Brain microvascular endothelial cell (primary cell): ENCODE measurements at places on chromosomes 5 and 9.
A peak's percentile ranks its signal among the peaks of the same experiment; 100 is the strongest.

GRCh38 chr5:107153283-107153682 is 517.5 kb downstream of the EFNA5 start:
- DNase-seq, result no peak

- no peak for DNase-seq
These were observed 75.1 kb upstream of the FSTL4 start for GRCh38 chr5:133687212-133688061.

DNA sequence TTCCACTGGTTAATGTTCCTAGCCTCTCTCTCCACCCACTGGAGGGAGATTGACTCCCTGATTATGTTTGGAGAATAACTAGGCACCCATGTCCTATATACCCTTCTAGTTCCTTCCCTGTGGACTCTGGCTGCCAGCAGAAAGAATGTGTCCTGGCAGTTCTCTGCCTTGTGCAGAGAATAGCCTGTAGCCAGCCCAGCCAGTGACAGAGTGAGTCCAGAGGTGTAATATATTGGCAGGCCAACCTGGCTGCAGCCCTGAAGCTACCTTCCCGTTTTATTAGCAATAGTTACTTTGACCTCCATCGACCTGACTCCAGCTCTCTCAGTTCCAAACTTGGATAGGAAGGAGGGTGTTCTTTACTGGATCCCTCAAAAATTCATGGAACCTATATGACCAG is 8.1 kb downstream of the SETD9 start:
- DNase-seq, result no peak

DNA sequence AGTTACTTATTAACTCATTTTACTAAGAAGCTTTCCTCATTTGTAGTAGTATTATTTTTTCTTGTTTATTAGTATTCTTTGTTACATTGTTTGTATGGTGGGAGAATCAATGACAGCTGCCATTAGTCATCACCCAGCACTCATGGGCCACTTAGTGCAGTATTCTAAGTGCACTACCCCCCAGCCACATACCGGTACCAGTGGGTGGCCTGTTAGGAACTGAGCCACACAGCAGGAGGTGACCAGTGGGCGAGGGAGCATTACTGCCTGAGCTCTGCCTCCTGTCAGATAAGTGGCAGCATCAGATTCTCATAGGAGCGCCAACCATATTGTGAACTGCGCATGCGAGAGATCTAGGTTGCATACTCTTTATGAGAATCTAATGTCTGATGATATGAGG is 24.2 kb upstream of the CAMLG start:
- DNase-seq, result peak; percentile 45

DNA sequence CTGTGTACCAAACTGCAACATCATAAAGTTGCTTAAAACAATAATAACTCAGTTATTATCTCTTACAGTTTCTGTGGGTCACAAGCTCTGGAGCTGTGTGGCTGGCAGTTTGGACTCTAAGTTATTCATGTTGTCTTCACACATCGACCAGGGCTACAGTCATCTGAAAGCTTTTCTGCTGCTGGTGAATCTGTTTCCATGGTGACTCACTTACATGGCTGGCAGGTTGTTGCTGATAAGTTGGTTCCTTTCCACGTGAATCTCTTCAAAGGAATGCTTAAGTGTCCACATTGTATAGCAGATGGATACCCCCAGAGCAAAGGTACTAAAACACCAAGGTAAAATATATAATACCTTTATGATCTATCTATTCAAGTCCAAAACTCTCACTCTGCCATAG is 44.8 kb upstream of the CYLC2 start:
- DNase-seq, result peak; percentile 44

DNA sequence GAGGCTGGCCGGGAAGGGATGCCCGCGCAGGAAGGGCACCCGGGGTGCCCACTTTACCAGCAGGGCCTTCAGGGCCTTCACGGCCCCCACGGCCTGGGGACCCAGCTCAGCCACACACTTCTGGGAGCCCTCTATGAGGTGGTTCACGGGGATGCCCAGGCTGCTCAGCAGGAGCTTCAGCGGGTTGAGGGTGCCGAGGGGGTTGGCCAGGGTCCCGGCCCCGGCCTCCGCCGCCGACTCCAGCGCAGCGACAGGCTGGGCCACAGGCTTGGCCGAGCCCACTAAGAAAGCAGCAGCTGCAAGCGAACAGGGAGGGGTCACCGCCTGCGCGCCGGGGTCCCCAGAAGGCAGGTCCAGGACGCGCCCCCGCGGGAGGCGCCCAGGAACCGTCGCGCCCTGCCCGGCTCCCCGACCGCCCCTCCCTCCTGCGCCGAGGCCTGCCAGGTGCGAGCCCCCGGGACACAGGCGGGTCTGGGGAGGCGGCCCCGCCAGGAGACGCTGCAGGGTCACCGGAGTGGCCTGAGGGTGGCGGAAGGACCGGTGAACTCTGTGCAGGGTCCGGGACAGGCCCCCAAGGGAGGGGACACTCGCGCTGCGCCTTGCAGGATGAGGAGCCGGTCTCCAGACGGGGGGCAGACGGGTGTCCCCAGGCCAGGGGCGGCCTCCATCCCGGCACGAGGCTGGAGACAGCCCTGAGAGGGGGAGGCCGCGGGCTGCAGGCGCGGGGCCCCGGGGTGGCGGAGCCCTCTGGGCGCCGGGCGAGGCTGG is 572 bp downstream of the SCGB3A1 start:
- DNase-seq, result no peak

DNA sequence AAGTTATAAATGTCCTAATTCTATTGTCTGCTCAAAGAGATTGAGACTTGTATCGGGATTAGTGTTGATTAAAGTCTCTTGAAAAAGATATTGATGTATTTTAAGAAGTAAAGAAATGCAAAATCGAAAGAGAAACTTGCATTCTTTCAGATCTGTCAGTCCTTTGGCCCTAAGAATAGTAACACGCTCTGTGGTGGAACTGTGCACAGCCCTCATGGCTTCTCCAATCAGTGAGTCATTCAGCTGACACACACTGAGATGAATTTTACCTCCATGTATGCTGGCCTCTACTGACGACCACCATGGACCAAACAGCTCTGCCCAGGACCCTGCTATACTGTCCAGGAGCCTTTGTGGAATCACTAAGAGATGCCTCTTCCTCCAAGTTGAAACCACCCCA is 232.4 kb downstream of the ESM1 start:
- DNase-seq, result peak; percentile 72

- no peak for DNase-seq
These were observed 13.8 kb downstream of the SGTB start for GRCh38 chr5:65708145-65708544.

- no peak for DNase-seq
These were observed 1470.3 kb upstream of the NUDT12 start for GRCh38 chr5:105032917-105033316.

DNA sequence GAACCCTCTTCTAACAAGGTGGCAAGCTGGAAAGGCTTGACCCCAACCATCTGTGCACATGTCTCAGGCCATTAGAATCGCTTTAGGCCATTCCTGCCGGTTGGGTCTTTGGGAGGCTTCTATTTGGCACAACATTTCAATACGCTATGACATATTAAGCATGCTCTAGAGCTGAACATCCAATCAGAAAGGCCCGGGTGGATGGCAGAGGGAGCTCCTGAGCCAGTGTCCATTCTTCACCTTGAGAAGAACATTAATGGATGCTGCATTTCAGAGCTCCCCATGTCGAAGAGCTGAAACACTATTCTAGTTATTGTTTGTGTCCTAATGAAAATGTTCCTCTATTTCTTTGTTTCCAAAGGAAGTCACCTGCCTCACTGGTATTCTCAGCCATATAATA is 12.8 kb downstream of the SPATA9 start:
- DNase-seq, result peak; percentile 4

DNA sequence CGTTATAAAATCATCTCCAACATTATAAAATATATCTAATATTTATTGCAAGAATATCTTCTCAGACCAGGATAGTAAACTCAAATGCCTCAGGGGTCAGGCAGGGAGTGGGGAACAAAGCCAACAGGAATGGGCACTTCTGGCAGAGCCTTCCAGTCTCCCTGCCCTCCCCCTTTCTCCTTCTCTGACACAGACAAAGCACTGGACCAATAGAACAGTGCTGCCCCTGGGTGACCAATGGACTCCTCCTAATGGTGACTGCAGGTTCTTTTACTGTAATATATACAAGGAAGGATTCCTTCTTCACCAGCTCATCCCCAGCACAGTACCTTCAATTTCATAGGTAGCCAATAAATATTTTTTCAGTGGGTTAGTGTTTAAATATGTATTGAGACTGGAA is 31.1 kb upstream of the MAMDC2 start:
- no peak for DNase-seq

DNA sequence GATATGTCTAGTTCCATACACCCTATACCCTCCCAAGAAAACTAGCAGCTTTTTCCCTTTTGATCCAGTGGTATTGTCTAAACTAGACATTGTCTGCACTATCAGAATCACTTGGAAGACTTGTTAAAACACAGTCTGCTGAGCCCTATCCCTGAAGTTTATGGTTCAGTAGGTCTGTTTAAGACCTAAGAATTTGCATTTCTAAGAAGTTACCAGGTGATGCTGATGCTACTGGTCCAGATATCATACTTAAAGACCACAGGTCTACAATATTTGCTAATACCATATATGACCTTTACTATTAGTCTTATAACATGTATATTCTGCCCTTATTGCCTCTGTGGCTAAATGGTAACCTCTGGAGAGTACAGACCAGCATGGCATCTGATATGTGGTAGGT is 23.3 kb downstream of the SKIC3 start:
- no peak for DNase-seq

DNA sequence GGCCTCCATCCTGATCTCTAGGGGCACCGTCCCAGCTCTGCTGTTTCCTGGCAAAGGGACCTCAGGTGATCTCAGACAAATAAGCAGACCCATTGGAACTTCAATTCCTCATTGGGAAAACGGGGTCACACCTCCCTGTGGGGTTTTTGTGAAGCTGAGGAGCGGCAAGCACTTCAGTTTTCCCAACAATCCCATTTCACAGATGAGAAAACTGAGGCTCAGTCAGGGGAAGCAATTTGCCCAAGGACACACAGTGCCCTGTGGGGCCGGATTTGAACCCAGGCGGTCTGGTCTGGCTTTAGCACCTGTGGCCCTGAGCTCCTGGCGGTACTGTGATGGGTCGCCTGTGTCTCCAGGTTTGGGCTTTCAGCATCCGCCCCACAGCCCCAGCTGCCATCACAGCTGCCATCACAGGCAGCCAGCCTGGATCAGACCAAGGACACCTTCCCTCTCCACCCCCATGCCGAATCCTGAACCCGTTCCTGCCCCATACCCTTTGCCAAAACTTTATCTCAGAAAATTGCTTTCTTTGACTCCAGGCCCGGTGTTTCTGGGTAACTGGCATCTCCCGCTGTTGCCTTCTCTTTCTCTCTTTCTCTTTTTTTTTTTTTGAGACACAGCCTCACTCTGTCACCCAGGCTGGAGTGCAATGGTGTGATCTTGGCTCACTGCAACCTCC is 26.4 kb downstream of the NCS1 start:
- DNase-seq, result no peak

DNA sequence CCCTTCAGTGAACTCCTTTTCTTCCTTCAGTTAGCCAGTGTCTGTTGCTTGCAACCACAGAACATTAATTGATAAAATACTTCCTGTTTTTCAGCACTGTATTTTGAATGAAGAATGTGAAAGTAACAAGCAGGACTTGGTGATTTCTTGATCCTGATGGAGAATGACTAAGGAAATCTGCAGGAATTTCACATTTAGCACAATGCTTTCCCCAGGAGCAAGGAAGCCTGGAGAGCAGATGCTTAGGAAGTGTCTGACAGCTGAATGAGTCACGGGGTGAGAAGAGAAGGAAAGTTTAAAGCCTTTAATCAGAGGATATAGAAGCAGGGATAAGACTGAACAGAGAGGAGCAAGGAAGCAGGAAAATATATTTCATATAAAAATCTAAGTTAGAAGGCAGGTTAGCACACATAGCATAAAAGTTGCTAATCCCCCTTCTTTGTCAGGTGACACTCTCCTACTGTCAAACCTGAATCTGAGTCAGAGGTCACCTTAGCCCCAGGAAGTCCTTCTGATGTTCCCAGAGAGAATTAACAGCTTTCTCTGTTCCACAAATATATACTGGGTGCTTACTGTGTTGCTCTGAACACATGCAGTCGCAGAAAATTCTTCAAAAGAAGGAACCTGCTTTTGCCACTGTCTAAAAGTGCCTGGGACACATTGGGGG is 59.7 kb downstream of the GNA14 start:
- DNase-seq, result peak; percentile 71

- no peak for DNase-seq
These were observed 73.5 kb downstream of the CHSY3 start for GRCh38 chr5:129977810-129978209.

DNA sequence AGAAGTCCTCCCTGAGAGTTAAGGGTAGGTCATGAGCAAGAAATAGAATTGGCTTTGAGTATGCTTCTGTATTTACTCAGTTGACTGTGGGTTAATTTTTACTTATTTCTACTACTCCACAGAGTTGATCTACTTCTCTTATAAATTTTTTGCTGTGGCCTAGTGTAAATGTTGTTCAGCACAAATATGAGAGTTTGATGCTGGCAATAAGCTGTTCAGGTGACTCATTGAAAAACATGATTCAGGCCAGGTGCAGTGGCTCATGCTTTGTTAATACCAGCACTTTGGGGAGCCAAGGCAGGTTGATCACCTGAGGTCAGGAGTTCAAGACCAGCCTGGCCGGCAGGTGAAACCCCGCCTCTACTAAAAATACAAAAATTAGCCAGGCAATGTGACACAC is 4.5 kb upstream of the CDK7 start:
- DNase-seq, result no peak

- DNase-seq, result no peak
These were observed 11.4 kb upstream of the ENG start for GRCh38 chr9:127865645-127866464.

DNA sequence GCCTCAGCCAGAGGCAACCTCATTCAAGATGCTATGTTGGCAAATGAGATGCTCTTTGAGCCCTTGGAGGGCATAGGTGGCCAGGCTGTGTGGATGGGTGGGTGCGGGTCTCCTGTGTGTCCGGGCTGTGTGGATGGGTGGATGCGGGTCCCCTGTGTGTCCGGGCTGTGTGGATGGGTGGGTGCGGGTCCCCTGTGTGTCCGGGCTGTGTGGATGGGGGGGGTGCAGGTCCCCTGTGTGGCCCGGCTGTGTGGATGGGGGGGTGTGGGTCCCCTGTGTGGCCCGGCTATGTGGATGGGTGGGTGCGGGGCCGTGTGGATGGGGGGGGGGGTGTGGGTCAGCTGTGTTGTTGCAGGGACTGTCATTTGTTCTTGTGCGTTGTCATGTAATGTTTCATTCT is 136.6 kb upstream of the COL5A1 start:
- DNase-seq, result no peak

GRCh38 chr5:113050721-113051382 is 74.3 kb downstream of the DCP2 start:
- peak; percentile 65 for DNase-seq

GRCh38 chr5:80790698-80791097 is 135.9 kb upstream of the DHFR start:
- DNase-seq, result no peak

DNA sequence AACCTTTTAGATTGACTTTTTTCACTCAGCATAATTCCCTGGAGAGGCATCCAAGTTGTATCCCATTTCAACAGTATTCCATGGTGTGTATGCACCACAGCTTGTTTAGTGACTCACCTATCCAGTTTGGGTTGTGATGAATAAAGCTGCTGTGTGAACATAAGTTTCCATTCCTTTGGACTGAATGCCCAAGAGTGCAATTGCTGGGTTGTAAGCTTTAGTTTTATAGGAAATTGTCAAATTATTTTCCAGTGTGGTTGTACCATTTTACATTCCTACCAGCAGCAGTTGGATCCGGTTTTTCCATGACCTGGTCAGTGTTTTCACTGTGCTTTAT is 60.9 kb upstream of the TMED7 start:
- DNase-seq, result peak; percentile 12
